ENCODE measurements at places on chromosomes 4 and X.

DNA sequence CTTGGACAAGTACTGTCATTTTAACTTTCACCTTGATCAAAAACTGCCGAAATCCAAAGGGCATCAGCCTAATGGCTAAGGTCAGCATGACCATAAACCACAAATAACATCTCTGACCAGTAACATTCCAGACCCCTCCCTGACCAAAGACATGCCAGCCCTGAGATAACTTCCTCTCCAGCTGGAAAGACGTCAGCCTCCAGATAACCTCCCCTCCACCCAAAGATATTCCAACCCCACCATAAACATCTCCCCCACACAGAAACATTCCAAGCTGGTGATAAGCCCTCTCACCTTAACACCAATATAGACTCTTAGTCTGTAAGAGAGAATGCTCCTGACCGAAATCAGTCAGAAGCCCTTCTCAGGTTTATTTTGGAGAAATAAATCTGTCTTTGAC, 7.4 kb downstream of the PPP1R2C start:
- no peak for DNase-seq

- no peak for DNase-seq
Measured at GRCh38 chr4:153418121-153418520, 48.0 kb upstream of the TMEM131L start.

DNA sequence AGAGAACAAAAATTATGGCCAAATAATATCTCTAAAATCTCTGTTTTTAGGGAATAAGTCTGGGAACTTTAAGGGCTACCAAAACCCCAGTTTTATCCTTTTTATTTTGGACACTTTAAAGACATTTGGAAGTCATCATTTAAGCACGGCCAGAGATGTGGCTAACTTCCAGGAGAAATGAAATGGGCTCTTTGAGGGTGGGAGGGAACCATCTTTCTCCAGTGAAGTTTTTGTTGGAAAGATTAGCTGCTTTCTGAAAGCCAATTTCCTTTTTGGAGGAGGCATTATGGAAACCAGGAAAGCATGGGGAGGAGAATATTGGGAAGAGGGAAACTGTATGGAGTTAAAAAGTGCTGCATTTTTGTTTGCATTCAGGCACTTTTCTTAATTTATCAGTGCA, 4.8 kb downstream of the VSIG1 start:
- no peak for DNase-seq

GRCh38 chrX:18401848-18402213, 23.6 kb upstream of the CDKL5 start:
- DNase-seq = no peak

GRCh38 chr4:142036795-142037583, 400.6 kb downstream of the IL15 start:
- DNase-seq = no peak

Data from activated T-cell treated with anti-CD3 and anti-CD28 coated beads for 1 hour (primary cell).